Activated CD4-positive, alpha-beta T cell treated with anti-CD3 and anti-CD28 coated beads, Interleukin-2, amount 10 ng/mL, durations not matched to agents 7 days and 5 days (primary cell): ENCODE measurements at places on chromosomes 11 and 22.
A peak's percentile ranks its signal among the peaks of the same experiment; 100 is the strongest.

- no peak for DNase-seq
These were observed 37.8 kb upstream of the NAV2 start for GRCh38 chr11:19674836-19675235.

DNA sequence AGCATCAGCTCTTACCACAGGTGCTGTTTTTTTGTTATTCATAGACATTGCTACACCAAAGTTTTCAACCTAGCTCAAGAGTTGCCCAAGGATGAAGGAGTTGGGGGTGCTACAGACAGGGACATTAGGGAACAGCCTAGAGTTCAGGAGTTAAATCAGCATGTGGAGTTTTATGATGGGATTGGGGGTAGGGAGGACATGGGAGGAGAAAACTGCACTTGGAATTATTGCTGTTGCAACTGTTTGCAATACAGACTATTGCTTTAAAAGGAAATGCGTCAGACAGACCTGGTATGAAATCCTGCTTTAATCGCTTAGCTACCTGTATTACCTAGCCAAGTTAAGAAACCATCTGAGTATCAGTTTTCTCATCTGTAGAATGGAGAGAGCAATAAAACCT, 6.3 kb downstream of the TMA7B start:
- no peak for DNase-seq

- DNase-seq, result no peak
These were observed 15.5 kb downstream of the TUBGCP6 start for GRCh38 chr22:50229370-50229769.

- DNase-seq, result no peak
These were observed 115.9 kb downstream of the CEP164 start for GRCh38 chr11:117443266-117444186.

GRCh38 chr11:42976636-42977217, 335.1 kb upstream of the API5 start:
- DNase-seq, result no peak

- no peak for DNase-seq
These were observed 3.6 kb downstream of the MED15 start for GRCh38 chr22:20510811-20511577.

DNA sequence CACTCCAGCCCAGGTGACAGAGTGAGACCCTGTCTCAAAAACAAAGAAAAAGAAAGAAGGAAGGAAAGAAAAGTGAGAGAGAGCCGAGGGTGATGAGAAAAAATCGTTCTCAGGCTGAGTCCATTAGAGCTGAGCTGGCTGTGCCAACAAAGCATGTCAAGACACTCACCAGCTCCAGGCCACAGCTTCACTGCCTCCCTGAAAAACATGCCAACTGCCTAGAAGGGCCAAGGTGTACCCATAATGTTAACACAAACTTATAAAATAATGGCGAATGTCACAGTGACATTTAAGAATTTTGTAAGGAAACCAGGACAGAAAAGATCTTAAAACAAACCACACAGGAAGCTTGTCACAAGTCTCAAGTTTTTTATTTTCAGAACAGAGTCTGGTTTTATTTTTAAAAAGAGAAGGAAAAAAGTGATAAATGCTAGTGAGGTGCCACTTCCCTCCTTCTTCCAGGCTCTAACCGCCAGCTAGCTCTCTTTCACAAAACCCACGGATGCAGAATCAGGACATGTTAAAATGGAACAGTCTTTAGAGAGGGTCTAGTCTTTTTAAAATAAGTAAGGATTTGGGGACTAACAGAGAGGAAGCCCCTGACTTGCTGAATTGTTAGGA, 5.1 kb downstream of the TMEM121B start:
- no peak for DNase-seq

DNA sequence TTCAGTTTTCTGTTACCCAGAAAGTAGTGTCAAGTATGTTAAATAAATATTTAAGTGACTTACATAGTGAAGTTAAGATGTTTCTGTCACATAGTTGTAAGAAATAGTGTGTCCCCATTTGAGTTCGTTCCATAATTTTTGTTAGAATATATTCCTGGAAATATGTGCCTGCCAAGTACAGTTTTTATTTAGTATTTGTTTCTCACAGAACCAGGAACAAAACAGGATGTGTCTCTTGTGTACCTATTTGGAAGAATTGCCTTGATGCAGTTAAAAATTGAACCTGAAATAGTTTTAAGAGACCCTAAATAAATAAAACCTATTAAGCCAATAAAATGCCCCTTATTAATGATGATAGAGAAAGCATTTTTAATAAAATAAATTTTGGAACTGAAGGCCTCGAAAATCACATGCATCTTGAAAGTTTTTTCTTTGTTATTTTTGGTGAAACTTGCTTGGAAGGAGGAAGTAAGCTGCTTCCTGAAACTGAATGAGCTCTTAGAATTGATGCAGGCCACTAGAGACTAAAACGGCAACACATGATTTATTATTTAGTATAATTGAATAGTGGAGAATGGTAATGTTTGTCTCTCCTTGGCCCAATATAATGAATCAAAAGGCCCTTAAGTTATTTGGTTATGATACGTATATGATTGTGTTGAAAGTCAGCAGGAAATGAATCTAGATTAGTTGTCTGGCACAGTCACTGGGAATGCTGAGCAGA, 55.9 kb downstream of the SWAP70 start:
- no peak for DNase-seq

- DNase-seq, result peak; percentile 87
These were observed 3.4 kb downstream of the CD82 start for GRCh38 chr11:44568658-44569473.

GRCh38 chr22:23749841-23750301, 1.0 kb downstream of the ZNF70 start:
- no peak for DNase-seq

- DNase-seq, result no peak
These were observed 480 bp downstream of the TRIM34 start for GRCh38 chr11:5625281-5625680.

DNA sequence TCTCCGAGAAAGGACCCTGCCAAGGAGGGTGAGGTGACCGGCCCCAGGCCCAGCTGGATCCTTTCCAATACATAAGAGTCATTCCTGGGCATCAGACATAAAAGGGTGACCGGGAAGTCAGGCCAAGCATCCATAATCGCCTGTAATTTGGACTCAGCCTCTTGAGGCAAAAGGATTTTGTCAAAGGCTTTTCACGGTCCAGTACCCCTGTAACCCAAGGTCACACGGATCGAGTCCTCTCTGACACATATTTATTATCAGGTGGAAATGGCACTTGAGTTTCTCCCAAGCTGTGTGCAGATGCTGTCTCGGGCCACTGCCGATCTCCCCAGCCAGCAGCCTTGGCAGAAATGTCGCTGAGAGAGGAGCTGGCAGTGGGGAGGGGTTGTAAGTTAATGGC, 556.5 kb downstream of the MN1 start:
- no peak for DNase-seq

DNA sequence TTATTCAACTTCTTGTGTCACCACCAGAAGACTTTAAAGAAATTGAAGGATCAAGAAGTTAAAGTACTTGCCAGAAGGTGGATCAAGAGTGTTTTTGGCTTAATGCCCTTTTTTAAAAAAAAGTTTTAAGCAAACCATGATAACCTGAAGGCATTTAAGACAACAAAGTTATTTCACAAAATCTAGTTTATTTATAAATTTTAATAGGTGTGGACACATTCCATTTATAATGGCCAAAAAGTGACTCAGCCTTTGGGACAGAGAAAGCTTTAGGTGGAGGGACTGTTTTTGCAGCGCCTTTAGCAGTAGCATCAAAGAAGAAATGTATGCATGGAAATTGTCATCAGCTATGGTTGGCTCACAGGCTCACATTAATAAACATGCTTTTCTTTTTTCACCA, 17.9 kb downstream of the TCP11L1 start:
- DNase-seq, result no peak

DNA sequence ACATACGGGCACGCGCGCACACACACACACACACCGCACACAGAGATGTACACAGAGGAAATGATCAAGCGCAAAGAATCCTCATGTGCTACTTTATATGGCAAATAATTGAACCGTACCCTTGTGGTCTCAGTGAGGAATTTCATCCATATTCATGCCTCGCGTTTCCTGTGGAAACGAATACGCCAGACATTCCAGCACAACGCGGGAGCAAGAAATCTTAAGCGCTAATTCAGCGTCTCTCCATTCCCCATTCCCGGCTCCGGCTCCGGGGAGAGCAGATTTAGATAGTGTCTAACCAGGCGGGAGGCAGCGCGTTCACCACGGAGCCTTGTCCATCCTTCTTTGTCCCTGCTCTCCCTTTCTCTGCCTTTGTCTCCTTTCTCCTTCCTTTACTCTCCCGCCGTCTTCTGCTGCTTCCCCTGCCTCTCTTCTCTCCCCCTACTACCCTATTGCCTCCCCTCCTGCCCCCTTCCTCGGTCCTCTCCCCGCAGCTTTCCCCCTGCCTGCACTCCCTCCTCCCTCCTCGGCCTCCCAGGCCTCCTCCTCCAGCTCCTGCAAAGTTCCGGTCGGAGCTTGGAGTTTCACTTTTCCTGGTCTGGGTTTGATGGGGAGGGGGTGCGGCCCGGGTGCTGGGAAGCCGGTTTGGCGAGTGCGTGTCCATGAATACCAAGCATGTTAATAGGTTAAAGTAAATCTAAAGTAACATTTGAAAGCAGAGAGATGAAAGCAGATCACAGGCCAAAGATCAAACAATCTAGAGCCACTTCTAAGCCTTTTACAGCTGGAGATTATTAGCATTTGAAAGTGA, 579.3 kb downstream of the BUD13 start:
- DNase-seq, result no peak
